ENCODE measurements at places on chromosomes 2 and 18. TPM values are rescaled to one million over a fixed set of nuclear protein-coding genes. Genes with fewer than 3 reads are reported as not detected.
A peak's percentile ranks its signal among the peaks of the same experiment; 100 is the strongest.

CNRIP1 gene
- total RNA-seq = 22.6 TPM

CCDC138 gene
- 5.6 TPM for total RNA-seq

SCYGR6 gene
- total RNA-seq = not detected

DNA sequence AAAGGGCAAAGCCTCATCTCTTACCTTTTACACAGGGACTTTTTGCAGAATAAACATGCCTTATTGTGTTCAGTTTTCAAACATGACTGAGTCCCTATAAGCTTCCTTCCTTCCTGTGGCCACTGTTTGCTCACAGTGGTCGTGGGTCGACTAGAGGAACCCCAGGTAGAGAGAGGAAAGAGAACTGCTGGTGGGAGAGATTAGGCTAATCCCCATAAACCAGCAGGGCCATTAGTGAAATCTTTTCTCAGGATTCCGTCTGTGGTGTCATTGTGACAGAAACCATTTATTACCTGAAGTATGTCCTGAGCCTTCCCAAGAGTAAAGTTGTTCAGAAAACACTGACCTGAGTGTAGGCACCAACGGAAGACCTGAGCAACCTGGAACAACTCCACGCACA, 21.3 kb upstream of the BOD1L2 start:
- no peak for DNase-seq

- no peak for DNase-seq
These were observed 160.8 kb upstream of the GYPC start for GRCh38 chr2:126495189-126495588.

DNA sequence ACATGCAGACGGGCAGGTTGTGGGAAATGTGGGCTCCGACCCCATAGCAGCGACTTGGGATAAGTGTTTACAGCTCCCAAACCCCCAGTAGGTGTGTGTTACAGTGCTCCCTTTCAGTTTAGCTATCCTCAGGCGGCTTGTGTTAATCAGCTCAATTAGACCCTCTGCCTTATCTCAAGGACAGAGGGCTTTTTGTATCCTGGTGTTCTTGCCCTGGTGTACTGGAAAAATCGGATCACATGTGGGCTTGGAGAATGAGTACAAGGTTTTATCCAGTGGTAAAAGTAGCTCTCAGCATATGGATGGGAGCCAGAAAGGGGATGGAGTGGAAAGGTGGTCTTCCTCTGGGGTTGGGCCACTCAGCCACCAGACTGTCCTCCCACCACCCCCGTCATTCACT, 264.7 kb upstream of the SYT4 start:
- DNase-seq = no peak

DNA sequence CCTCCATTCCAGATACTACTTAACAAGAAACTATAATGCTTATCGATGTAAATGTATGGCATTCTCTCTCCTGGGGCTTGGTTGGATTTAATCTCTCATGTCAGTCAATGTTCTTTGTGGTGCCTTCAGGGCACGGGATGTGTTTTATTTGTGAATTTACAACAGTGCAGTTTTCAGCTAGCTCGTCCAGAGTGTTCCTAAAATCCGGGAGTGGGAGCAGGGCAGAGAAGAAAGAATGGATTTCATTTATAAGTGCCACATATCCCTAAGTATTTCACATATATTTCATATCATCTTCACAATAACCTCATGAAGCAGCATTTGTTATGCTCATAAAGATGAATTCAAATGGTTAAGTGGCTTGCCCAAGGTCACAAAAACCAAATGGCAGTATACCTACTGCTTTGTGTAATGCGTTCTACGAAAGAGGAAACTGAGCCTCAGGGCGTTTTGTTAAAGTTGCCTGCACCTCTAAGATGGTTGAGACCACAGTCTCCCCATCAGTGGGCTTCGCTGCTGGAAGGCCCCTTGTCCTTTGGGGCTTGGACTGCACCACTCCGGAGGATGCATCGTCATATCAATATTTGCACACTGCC, 134.7 kb upstream of the MGAT5 start:
- DNase-seq = no peak

DNA sequence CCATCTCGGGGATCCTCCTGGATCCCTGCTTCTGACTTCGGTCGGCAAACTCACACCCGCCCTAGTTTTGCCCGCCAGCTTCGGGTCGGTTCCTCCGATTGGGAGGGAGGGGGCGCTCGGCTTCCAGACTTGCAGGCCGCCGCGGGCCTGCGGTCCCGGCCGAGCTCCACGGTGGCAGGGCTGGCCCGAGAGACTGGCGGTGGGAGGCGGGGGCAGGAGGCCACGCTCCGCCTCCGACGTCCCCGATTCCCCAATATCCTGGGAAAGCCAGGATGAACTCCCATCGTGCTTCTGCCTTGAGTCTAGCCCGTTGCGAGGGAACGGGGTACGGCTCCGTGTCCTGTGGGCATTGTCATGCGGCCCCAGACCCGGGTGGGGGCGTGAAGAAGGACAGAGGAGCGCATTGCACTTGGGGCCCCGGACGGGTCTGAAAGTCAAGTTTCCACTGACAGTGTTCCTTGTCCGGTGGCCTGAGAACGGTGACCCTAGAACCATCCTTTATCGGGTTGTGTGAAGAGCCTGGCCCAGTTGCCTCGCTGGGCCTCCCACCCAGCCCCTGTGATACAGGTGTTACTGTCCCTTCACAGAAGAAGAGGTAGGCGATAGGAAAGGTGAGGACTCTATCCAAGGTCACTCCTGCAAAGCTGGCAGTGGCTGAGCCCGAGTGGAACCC, 2.4 kb upstream of the INHBB start:
- DNase-seq = peak; percentile 74

GRCh38 chr2:47058003-47058931, 96.8 kb downstream of the STPG4 start:
- DNase-seq = no peak

GRCh38 chr2:30733876-30734520, 73.2 kb downstream of the CAPN13 start:
- DNase-seq = no peak

GRCh38 chr2:15737314-15738224, 145.9 kb downstream of the DDX1 start:
- no peak for DNase-seq

DNA sequence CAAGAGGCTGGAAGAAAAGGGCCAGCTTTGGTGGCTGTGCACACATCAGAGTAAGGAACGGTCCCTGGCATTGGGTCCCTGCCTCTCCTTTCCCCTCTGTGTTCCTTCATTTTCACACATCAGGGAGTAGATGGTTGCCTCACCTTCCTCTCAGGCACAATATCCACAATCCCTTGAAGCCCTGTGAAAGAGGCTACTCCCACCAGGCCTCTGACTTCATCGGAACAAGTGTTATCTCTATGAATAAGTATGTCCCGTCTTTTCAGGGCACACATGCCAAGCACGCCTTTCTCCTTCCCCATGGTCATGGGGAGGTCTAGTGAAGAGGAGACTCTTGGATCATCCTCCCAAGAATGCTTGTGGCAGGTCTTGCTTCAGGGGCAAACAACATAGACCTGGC, 61.2 kb upstream of the LMAN1 start:
- no peak for DNase-seq

GRCh38 chr18:75107196-75107930, 101.6 kb downstream of the PTGR3 start:
- no peak for DNase-seq

DNA sequence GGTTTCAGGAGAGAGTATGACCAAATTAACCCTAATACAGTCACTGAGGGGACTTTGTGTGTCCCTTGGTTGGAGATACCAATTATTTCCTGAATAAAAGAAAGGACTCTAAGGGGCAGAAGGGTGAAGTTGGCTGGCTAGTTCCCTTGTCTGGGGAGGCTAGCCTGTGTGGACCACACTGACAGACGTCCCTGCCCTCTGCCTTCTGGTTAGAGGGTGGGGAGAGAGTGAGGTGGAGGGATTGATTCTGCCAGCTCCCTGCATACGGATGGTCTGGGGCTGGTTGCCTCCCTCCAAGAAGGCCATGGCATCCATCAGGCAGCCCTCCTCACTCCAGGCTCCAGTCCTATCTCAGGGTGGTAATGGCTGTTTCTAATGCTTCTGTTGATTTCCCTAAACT, 37.4 kb upstream of the AFF3 start:
- DNase-seq = no peak

DNA sequence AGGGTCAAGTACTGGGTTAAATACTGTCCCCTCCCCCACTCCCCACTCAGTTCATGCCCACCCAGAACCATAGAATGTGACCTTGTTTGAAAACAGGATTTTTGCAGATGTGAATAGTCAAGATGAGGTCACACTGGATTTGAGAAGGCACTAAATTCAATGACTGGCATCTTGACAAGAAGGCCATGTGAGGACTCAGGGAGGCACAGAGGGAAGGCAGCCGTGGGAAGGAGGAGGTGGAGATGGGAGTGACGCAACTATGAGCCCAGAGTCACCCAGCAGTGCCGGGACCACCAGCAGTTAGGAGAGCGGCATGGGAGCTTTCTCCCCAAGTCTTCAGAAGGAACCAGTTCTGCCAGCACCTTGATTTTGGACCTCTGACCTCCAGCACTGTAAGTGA, 257.3 kb downstream of the BCL2 start:
- peak; percentile 29 for DNase-seq
